NCI-H460 (cell line): ENCODE measurements at places on chromosomes 12 and 14.

DNA sequence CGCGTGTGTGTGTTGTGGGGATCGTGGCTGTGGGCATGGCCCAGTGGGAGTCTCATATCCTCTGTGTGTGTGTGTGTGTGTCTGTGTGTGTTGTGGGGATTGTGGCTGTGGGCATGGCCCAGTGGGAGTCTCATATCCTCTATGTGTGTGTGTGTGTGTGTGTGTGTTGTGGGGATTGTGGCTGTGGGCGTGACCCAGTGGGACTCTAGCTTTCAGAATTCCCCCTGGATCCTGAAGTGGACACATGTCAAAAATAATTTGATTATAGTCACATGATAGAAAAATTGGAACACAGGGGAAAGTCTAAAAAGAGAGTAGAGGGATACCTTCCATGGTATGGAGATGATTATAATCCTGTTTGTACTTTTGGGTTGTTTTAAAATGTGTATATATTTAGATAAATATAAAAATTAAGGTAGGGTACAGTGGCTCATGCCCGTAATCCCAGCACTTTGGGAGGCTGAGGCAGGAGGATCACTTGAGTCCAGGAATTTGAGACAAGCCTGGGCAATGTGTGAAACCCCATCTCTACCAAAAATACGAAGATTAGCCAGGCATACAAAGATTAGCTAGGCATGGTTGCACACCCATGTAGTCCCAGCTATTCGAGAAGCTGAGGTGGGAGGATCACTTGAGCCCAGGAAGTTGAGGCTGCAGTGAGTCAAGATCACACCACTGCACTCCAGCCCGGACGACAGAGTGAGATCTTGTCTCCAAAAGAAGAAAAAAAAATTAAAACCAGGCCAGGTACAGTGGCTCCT is 11.0 kb downstream of the PAPLN start:
- DNase-seq: no peak

DNA sequence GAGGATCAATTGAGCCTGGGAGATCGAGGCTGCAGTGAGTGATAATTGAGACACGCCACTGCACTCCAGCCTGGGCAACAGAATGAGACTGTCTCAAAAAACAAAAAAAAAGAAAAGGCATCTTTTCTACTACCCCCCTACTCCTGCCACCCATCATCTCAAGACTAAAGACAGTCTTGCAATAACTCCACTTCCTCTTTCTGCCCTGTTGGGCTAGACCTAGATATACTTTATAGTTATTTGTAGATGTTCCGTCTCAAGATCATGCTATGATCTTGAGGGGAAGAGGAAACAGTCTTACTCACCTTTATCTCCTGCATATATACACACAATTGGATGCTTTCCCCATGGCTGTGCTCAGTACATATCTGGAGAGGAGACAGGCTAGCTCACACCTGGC is 12.1 kb upstream of the ESPL1 start:
- no peak for DNase-seq

DNA sequence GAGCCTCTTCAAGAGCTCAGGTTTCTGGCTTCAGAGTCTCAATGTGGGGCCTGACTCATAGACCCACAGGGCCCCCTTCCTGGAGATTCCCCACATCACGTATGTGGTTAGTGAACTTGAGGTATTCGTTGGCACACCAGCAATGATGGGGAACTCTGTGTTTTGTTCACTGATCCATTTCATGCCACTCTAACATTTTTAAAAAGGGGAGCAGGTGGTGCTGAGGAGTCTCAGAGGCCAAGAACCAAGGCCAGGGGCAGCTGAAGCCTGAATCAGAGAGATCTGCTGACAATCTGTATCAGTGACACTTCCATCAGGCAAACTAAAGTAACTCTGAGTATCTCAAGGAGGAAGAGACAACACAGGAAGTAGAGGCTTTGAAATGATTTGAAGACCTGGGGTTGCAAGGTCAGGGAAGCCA is 323.4 kb downstream of the VRK1 start:
- DNase-seq: no peak

GRCh38 chr14:70183991-70184390 is 4.8 kb downstream of the SLC8A3 start:
- no peak for DNase-seq

DNA sequence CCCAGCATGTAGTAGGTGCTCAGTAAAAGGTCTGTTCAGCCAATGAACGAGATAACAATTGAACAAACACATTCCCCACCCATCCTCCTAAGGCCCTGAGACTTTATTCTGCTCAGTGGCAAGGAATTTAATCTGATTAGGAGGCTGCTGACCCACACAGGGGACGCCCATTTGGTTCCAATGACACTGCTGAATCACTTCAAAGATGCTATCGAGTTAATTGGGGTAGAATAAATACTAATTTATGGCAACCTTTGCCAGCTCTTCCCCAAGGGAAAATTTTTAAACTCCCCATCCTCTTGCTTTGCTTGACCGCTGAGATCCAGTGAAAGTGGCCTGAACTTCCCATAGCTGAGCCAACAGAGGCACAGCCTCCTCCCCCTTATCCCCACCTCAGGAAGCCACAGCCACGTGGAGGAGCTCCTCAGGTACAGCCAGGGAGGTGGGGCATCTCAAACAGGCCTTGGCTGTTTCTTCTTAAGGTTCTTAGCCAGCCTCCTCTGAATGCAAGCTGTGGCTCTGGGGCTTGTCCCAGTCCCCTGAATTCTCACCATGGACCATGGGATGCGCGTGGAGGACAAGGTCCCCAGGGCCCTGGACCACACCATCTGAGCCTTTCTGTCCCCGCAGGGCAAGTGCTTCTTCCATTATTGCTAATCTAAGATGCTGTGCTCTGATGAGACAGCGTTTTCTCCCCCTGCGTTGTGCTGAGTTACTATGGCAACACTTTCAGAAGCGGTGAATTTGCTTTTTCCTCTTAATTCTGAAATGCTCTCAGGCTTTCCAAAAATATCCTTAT is 26.7 kb downstream of the C14orf132 start:
- no peak for DNase-seq

DNA sequence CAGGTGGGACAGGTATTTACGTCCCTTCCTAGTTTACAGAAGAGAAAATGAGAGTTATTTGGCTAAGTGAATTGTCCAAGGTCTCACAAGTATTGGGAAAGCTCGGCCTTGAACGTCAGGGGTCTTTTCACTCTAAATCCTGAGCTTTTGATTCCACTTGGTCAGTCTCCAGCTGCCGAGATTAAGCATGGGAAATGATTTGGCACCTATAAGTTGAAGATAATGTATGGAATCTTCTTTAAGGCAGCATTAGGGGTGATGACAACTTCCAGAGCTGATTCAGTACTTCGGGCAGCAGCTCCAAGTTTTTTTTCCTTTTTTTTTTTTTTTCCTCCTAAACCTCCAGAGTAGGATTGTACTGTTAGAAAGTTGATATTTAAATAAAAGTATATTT is 722 bp downstream of the FAM234B start:
- DNase-seq: no peak

DNA sequence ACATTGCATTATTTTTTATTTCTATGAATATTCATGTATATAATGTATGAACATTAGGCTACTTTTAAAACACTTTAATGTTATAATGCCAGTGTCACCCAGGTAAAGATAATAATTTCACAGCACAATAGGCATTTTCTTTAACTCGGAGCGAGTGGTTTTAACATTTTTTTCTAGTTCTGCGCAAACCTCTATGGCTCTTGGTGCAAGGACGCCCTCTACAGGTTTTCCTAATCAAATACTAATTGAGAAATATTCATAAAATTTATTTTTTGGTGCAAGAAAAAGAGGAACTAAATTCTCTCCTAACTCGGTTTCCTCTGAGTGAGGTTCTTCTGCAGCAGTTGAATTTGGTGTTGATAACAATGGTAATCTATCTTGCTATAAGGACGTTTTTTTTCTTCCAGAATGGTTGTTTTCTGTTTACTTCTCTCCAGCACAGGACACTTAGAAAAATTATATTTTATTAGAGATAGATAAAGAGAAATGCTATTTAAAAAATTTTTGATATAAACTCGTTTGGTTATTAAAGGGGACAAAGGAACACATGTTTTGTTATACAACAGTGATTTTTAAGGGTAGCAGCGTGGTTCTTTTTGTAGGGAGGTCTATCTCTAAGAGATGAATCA is 2.4 kb upstream of the WIF1 start:
- peak; percentile 33 for DNase-seq

GRCh38 chr14:93859957-93860356 is 67.2 kb upstream of the FAM181A start:
- no peak for DNase-seq

GRCh38 chr14:72717220-72717619 is 176.7 kb downstream of the DPF3 start:
- no peak for DNase-seq

GRCh38 chr14:32011225-32011624 is 65.9 kb upstream of the ARHGAP5 start:
- no peak for DNase-seq

- no peak for DNase-seq
Observed at GRCh38 chr12:45886685-45887084, 103.7 kb downstream of the SCAF11 start.

DNA sequence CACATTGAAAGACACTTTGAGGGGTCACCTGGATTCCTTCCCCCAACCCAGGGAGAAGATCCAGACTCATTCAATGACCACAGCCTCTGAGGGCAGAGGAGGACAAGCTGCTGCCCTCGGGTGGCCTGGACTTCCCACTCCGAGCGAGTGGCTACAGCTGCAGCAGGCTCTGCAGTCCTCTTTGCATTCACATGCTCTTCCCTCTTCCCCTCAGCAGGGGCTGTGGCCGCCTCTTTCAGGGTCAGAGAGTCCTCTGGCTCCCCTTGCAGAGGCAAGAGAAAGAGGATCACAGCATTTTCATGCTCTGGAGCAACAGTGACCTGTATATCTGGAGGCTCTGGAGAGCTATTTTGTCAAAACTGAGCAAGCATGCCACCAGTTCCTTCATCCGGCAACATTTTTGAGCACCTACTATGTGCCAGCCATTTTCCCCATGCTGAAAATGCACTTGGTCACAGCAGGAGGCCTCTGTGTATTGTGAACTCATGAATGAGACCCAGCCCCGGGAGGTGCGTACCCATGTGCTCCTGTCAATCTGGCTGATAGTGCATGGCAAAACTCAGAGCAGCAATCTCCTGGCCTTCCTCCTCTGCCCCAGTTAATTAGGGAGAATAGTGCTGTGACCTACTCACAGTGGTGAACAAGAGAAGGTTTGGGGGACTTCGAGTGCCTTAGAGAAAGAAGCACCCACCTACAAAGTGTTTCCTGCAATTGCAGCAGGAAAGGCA is 42.9 kb upstream of the KCNA5 start:
- no peak for DNase-seq

- no peak for DNase-seq
Observed at GRCh38 chr14:65723348-65723747, 310.8 kb downstream of the FUT8 start.

- DNase-seq: no peak
Observed at GRCh38 chr14:58721723-58722122, 84.0 kb downstream of the DACT1 start.

GRCh38 chr12:1246637-1247036 is 255.6 kb downstream of the ERC1 start:
- DNase-seq: peak; percentile 37

DNA sequence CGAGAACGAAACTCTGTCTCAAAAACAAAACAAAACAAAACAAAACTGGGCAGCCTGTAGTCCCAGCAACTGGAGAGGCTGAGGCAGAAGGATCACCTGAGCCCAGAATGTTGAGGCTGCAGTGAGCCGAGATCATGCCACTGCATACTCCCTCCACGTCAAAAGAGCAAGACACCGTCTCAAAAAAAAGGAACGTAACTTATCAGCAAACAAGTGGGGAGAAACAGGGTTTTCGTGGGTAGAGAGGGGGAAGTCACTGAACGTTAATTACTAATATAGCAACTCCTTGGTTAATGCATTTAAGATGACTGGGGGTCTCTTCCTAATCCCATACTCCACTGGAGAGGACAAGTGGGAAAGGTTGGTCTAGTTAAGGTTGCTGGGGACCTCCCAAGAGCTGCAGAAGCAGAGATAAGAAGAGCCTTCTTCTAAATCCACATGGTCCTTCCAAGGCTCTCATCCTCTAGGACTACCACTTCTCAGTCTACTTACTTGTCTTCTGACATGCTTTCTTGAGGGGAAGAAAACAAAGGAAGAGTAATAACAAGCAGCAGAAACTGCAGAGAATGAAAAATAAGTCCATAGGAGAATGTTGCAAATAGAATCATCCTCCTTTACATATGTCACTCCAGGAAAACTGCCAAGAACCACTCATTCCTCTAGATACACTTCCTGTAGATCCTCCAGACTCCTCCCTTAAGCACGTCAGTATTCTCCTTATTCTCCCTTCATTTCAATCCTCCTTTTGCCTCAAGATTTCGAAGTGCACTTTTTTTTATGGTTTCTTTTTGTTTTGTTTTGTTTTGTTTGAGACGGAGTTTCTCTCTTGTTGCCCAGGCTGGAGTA is 5.8 kb downstream of the NUMB start:
- no peak for DNase-seq

DNA sequence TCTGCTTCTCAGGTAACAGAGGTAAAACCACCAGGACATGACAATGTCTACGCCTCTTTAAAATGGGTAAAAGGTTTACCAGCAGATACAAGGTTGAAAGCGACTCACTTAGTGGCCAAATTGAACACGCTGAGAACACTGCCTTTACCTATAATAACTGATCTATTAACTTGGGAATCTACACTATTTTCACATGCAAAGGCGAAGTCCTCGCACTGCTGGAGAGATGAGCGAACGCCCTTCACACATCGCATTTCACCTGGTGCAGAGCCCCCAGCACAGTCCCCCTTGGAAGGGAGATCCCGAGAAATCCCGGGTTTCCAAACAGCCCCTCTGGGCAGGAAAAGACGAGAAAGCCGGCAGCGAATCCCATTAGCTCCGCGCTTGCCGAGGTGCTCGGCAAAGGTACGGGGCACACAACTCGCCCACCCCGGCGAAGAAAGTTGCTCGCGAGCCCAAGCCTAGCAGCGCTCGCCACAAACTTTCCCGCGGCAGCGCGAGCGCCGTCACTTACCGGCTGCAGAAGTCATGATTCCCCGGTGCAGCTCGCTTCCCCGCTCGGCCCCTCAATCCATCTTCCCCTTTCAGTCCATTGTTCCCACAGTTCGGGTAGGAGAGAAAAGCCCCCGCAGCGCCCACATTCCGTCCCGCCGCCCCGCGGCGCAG is 423 bp downstream of the FGD6 start:
- no peak for DNase-seq

- DNase-seq: no peak
Observed at GRCh38 chr12:113645183-113645582, 173.5 kb upstream of the LHX5 start.

DNA sequence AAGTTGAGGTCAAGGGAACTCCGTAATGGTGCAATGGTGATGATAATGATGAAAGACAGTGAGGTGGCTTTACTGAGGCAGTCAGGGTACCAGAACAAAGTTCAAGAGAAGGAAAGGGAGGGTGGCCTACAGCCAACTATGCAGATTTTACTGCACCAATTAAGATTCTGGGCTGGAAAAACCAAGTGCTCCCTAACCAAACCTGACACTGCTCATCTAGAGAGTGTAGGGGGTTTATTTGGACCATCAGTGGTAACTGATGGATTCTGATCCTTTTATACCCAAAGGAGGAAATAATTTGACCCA is 387 bp downstream of the LRRC9 start:
- no peak for DNase-seq

GRCh38 chr14:45261209-45261608 is 8.2 kb upstream of the MIS18BP1 start:
- DNase-seq: no peak

- no peak for DNase-seq
Observed at GRCh38 chr12:47223031-47223847, 143.5 kb upstream of the AMIGO2 start.
